ENCODE measurements at places on chromosomes 12 and 14. TPM values are rescaled to one million over a fixed set of nuclear protein-coding genes. Genes with fewer than 3 reads are reported as not detected.

HPD gene
- total RNA-seq: 0.27 TPM

C3AR1 gene
- total RNA-seq: 7.9 TPM

DNA sequence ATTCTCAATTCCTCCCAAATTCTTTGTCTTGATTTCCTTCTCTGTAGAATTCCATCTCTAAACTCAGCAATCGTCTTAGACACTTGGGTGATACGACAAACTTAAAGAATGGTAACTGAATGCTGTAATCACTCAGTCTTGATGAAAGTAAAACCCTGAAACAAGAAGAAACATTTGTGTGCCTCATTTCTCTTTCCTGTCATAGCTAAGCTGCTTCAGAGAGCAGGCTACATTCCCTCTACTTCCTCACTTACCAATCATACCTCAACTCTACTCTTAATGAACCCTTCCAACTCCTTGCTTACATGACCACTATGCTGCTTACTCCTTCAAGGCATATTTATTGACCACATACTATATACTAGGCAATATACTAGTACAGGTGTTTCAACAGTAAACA is 8.3 kb downstream of the MAP4K5 start:
- no peaks in the 10 kb centered on the region for H3K36me3 ChIP-seq
- no peaks in the 10 kb centered on the region for H3K4me1 ChIP-seq
- H3K27me3 ChIP-seq: no peaks in the 10 kb centered on the region
- H3K4me3 ChIP-seq: no peak overlapping the region
- no peak overlapping the region for H3K27ac ChIP-seq

GRCh38 chr14:101333335-101334280 is 227.7 kb upstream of the DIO3 start:
- no peaks in the 10 kb centered on the region for H3K4me1 ChIP-seq
- H3K27ac ChIP-seq: no peak overlapping the region
- no peak overlapping the region for H3K4me3 ChIP-seq
- H3K36me3 ChIP-seq: no peaks in the 10 kb centered on the region
- DNase-seq: no peak

- H3K27ac ChIP-seq: peak overlapping the region; percentile 27
- no peaks in the 10 kb centered on the region for H3K36me3 ChIP-seq
- no peaks in the 10 kb centered on the region for H3K4me1 ChIP-seq
- H3K4me3 ChIP-seq: no peak overlapping the region
- no peak for DNase-seq
Measured at GRCh38 chr14:92785667-92786426, 8.3 kb upstream of the GOLGA5 start.

GRCh38 chr12:2796187-2796666 is 1.5 kb downstream of the FKBP4 start:
- H3K4me3 ChIP-seq: peak overlapping the region; percentile 57
- H3K27ac ChIP-seq: peak overlapping the region; percentile 66
- H3K36me3 ChIP-seq: peaks cover 22% of the 10 kb centered on the region
- peak; percentile 47 for DNase-seq
- no peaks in the 10 kb centered on the region for H3K27me3 ChIP-seq

Data from colonic mucosa (tissue), 4 donors.